ENCODE measurements at places on chromosomes 3 and 15.
A peak's percentile ranks its signal among the peaks of the same experiment; 100 is the strongest.

DNA sequence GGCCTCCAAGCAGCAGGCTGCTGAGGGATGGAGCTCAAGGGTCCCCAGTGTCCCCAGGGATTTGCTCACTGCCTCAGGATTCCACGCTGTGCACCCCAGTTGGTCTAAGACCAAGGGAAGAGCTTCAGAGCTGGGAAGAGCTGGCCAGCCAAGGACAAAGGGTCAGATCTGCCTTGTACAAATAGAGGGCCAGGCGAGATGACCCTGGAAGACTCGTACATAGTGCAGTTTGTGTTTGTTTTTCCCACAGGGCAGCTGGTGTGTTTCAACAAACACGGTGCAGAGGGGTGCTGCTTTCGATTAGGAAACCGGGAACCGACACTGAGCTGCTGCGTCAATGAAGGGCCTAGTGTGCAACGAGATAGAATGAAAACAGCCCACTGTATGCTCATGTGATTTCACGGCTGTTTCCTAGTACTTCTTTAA, 56.1 kb upstream of the TRPM1 start:
- DNase-seq: no peak

DNA sequence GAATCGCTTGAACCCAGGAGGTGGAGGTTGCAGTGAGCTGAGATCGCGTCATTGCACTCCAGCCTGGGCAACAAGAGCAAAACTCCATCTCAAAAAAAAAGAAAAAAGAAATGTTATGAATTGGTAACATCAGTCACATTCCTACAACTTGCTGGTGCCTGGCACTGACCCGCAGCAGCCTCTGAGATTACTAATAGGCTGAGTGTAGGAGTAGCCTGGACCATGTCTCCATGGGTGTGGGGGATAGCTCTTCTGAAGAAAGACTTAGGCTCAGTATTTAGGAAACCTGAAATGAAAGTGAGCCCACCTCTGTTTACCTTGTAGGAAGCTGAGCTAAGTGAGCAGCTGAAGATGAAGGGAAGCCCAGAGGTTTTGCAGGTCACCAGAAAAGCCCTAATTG, 148.3 kb downstream of the LRRC28 start:
- no peak for DNase-seq

DNA sequence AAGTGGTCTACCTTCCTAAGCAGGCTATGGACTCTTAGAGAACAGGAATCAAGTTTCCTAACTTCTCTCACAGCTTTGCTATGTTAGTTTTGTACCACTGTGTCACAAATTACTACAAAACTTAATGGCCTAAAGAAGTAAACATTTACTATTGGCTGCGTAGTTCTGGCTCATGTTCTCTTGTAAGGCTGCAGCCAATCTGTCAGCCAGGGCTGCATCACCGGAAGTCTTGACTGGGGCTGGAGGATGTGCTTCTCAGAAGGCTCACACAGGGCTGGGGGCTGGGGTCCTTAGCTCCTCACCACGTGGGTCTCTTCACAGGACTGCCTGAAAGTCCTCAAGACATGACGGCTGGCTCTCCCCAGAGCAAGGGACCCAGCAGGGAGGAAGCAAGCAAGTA, 15.5 kb downstream of the STIMATE start:
- DNase-seq: no peak

DNA sequence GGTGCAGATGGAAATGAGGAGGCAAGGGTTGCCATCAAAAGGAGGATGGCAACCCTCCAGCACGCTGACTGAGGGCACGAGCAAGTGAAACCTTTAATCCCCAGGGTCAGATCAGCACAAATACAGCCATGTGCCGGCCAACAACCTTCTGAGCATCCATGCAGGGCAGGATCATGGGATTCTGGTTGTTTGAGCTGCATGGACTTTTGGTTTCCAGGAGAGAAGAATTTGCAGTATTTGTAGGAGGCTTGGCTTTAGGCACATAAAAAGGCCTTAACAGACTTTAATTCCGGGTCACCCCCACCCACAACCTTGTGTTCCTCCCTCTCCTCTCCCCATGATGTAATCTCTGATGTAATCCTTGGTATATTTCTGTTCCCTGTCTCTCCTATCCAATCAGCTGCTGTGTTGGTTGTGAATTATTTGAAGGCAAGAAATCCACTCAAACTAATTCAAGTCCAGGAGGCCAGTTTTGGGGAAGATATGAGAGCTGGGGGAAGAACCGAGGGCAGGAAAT, 254.3 kb downstream of the SHQ1 start:
- DNase-seq: no peak

- DNase-seq: no peak
These were observed 66.1 kb upstream of the MEX3B start for GRCh38 chr15:82111918-82112317.

GRCh38 chr3:67083277-67083676, 85.2 kb downstream of the KBTBD8 start:
- DNase-seq: no peak

DNA sequence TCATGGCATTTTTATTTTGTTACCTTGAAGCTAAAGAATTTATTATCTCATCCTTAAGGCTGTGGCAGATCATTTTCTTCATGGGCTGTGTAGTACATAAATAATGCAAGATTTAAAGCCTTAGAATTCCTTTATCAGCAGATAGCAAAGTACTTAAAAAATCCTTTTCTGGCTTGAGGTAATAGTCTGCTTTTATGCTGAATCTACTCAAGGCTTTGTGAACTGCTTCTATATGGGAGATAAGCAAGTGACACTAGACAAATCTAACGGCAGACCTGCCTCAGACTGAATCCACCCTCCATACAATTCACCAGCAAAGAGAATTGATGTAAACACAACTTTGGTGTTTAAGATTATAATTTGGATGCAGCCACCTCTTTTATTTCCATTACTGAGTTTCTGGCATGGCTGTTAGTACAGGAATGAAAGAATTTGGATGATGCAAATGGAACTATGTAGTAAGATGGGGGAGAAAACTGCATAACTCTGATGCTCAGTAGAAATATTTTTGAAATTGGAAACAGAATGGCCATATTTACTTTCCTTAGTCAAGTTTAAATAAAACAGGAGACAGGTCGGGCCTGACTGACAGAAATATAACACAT, 1121.5 kb downstream of the NAALADL2 start:
- no peak for DNase-seq

- DNase-seq: no peak
These were observed 284.9 kb downstream of the UACA start for GRCh38 chr15:70478251-70478990.

GRCh38 chr15:78308422-78309032, 9.1 kb upstream of the SKIC8 start:
- DNase-seq: peak; percentile 85

GRCh38 chr15:63093486-63094205, 28.0 kb upstream of the LACTB start:
- peak; percentile 87 for DNase-seq

DNA sequence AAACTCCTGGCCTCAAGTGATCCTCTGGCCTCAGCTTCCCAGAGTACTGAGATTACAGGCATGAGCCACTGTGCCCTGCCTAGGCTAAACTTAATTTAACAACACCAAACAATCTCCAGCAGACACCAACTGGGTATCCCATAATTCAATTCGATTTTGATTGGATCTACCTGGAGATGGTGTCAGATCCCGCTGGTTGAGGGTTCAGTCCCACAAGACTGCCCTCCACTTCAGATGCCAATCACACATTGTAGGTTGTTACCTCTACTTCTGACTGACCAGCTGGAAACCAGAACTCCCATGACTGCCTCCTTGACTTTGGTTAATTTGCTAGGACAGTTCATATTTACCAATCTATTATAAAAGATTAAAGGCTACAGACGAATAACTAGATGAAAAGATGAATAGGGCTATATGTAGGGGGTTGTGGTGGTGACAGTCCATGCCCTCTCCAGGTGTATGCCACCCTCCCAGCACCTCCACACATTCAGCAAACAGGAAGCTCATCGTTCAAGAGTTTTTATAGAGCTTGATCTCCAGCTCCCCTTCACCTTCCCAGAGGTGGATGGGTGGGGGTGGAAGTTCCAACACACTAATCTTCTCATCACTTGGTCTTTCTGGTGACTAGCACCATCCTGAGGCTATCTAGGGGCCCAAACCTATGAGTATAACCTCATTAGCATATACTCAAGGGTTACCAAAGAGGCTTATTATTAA, 9.3 kb downstream of the B2M start:
- DNase-seq: no peak

GRCh38 chr3:122640437-122640999, 40.1 kb upstream of the PARP14 start:
- no peak for DNase-seq

- no peak for DNase-seq
These were observed 85.0 kb upstream of the XCR1 start for GRCh38 chr3:46112296-46112695.

DNA sequence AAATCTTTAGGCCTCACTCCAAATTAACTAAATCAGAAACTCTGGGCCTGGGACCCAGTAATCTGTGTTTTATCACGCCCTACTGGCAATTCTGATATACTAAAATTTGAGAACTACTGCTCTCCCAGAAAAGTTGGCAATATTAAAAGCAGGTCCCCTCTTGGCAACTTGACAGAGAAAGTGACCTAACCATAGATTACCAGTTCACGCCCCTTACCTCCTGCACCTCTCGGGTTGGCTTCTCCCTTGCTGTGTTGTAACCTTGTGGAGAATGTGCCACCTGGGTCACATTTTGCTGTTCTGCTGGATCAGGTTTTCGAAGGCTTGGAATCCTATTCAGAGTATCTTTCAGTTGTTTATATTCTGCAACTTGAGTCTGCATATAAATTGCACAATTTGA, 59.1 kb downstream of the GOLIM4 start:
- no peak for DNase-seq

- no peak for DNase-seq
These were observed 49.3 kb downstream of the FGD5 start for GRCh38 chr3:14867936-14868570.

DNA sequence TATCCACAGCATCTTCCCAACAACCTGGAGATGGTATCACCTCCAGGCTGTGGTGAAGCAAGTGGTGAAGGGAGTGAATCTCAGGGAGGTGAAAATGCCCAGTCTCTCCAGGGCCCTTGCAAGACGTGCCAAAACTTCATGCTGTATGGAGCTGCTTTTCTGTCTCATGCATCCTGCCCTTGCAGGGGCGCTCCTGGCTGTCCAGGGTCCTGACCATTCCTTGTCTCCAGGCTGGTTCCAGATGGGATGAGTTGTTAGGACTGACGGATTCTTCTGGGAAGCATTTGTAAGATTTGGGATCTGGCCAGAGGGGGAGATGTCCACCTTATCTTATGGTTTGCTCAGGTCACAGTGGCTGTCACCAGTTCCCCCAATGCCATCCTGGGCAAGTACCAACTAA, 15.8 kb downstream of the TGM4 start:
- no peak for DNase-seq

GRCh38 chr3:78880603-78881461, 887.0 kb downstream of the ROBO1 start:
- no peak for DNase-seq
